ENCODE measurements at places on chromosomes 6 and 20. TPM values are rescaled to one million over a fixed set of nuclear protein-coding genes. Genes with fewer than 3 reads are reported as not detected.

DNA sequence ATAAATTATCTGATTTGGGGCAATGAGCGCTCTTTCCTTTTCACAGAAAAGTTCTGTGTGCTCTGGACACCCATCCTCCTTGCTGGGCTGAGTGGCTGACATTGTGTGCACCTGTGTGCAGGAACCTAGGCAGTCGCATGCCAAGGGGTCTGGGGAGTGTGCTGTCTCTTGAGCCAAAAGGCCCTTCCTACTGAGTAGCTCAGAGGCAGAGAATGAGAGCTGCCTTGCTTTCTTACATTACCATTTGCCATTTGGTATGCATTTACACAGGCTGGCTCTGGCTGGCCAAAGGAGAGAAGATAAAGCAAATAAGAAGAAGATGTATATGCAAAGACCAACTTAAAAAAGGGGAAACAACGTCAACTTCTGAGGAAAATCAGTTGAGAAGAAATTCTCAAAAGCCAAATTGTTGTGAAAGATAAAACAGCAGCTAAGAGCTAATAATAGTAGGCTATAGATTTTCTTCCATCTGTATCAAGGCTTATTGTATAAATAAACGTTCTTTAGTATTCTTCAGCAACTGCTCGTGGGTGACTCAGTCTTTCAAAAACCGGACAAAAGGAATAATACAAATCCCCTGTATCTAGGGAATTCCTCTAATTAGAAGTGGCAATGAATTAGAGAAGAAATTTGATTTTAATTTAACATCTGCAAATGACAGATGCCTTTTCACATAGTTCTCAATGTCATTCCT is 121.9 kb downstream of the INSM1 start:
- H3K4me3 ChIP-seq = no peak overlapping the region
- H3K4me1 ChIP-seq = peaks cover 12% of the 10 kb centered on the region
- no peaks in the 10 kb centered on the region for H3K27me3 ChIP-seq

DNA sequence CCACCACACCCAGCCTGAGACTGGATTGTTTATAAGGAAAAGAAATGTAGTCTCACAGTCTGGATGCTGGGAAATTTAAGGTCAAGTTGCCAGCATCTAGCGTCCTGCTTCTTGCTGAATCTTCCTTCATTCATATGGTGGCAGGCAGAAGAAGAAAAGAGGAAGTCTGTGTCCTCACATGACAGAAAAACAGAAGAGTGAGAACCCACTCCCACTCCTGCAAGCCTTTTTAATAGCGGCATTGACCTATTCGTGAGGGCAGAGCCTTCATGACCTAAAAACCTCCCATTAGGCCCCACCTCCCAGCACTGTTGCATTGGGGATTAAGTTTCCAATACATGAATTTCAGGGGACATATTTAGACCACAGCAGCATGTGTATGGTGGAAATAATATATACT is 160.8 kb upstream of the BMP2 start:
- H3K4me3 ChIP-seq = no peak overlapping the region
- H3K27ac ChIP-seq = no peak overlapping the region
- no peaks in the 10 kb centered on the region for H3K27me3 ChIP-seq
- DNase-seq = no peak

- H3K36me3 ChIP-seq = no peaks in the 10 kb centered on the region
- H3K27ac ChIP-seq = no peak overlapping the region
- H3K4me1 ChIP-seq = peaks cover 26% of the 10 kb centered on the region
- no peak overlapping the region for H3K4me3 ChIP-seq
These were observed 5.6 kb downstream of the PMEPA1 start for GRCh38 chr20:57704245-57704644.

Gene MYL9
- 193 TPM for total RNA-seq

Gene BEND3
- total RNA-seq = 38.8 TPM

Gene WFDC12
- total RNA-seq = not detected

- no peaks in the 10 kb centered on the region for H3K36me3 ChIP-seq
- no peaks in the 10 kb centered on the region for H3K4me1 ChIP-seq
- no peak overlapping the region for H3K4me3 ChIP-seq
- H3K27ac ChIP-seq = no peak overlapping the region
- no peak for DNase-seq
These were observed 285.6 kb downstream of the SAMD5 start for GRCh38 chr6:147793871-147794643.

Gene NOX3
- total RNA-seq = not detected

Gene RFX6
- not detected for total RNA-seq

Gene SUN5
- not detected for total RNA-seq

Gene IP6K3
- 0.22 TPM for total RNA-seq

DNA sequence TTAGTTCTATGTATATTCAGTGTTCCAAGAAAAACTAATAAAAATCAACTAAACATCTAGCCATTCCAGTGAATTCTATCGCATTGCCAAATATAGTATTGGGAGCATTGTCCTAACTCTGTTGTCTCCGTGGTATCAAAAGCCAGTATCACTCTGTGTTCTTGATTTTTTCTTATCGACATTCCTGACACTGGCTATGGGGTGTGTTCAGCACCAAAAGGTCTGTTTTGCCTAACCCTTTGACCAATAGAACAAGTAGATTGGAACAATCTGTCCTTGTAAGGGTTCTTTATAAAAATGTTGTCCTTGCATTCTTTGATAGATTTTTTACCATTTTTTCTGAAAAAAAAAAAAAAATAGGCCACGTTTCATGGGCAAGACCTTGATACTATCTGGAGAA is 161.5 kb downstream of the TSHZ2 start:
- no peaks in the 10 kb centered on the region for H3K36me3 ChIP-seq
- H3K27me3 ChIP-seq = no peaks in the 10 kb centered on the region
- H3K4me1 ChIP-seq = no peaks in the 10 kb centered on the region

Gene SRSF12
- 4.2 TPM for total RNA-seq
